ENCODE measurements at places on chromosomes 16 and 17. TPM values are rescaled to one million over a fixed set of nuclear protein-coding genes. Genes with fewer than 3 reads are reported as not detected.

GRCh38 chr17:47815106-47815918 lies 6.3 kb downstream of the OSBPL7 start:
- H3K27me3 ChIP-seq = no peaks in the 10 kb centered on the region
- H3K4me3 ChIP-seq = no peak overlapping the region
- H3K4me1 ChIP-seq = peaks cover 8% of the 10 kb centered on the region
- no peak overlapping the region for H3K27ac ChIP-seq
- H3K36me3 ChIP-seq = peaks cover 45% of the 10 kb centered on the region

DNA sequence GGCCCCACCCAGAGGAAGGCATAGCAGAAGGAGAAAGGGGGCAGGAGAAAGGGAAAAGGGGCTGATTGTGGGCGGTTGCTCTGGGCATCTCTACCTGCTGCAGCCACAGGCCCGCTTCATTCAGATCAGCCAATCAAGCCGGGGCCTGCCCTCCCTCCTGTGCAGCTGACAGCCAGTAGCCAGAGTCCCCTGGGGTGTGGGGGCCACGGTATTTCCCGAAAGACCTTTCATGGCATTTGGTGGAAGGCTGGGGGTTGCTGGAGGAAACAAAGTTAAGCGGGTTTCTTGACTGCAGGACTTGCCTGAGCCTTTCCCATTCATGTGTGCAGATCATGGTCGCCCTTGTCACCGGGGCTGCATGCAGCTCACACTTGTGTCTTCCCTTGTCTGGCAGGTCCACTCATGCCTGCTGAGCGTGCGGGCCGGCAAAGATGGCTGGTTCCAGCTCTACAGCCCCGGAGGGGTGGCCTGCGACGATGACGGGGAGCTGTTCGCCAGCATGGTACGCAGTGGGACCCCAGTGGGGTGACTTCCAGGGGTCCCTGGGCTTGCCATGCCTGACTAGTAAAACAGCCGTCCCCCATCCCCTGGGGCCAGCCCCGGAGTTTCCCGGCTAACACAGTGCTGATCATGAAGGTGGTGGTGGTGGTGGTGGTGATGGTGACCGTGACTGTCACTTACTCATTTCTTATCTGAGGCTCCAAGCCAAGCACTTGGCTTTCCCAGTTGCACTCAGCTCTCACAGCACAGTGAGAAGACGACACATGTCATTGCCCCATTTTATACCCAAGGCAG lies 82.7 kb upstream of the PLCG2 start:
- H3K27me3 ChIP-seq = no peaks in the 10 kb centered on the region
- peak overlapping the region; percentile 46 for H3K27ac ChIP-seq
- no peak for DNase-seq
- peaks cover 5% of the 10 kb centered on the region for H3K4me1 ChIP-seq
- H3K36me3 ChIP-seq = peaks cover 48% of the 10 kb centered on the region
- no peak overlapping the region for H3K4me3 ChIP-seq

- no peaks in the 10 kb centered on the region for H3K36me3 ChIP-seq
- H3K27me3 ChIP-seq = peaks cover 2% of the 10 kb centered on the region
- no peak overlapping the region for H3K27ac ChIP-seq
- no peak overlapping the region for H3K4me3 ChIP-seq
Observed at GRCh38 chr17:2580151-2580550, 13.3 kb upstream of the PAFAH1B1 start.

- peaks cover 63% of the 10 kb centered on the region for H3K36me3 ChIP-seq
- H3K4me1 ChIP-seq = peaks cover 37% of the 10 kb centered on the region
- H3K27ac ChIP-seq = no peak overlapping the region
- DNase-seq = no peak
- no peaks in the 10 kb centered on the region for H3K27me3 ChIP-seq
Observed at GRCh38 chr17:17151055-17151454, 55.1 kb downstream of the PLD6 start.

- H3K27ac ChIP-seq = no peak overlapping the region
- no peaks in the 10 kb centered on the region for H3K4me1 ChIP-seq
- H3K4me3 ChIP-seq = no peak overlapping the region
- peak; percentile 24 for DNase-seq
Observed at GRCh38 chr16:1048442-1049112, 24.0 kb upstream of the SSTR5 start.

- no peaks in the 10 kb centered on the region for H3K27me3 ChIP-seq
- peak overlapping the region; percentile 46 for H3K27ac ChIP-seq
- H3K36me3 ChIP-seq = no peaks in the 10 kb centered on the region
- peaks cover 67% of the 10 kb centered on the region for H3K4me1 ChIP-seq
- H3K4me3 ChIP-seq = no peak overlapping the region
Observed at GRCh38 chr17:83196973-83197880, 117.8 kb downstream of the METRNL start.

- H3K4me1 ChIP-seq = peaks cover 33% of the 10 kb centered on the region
- peaks cover 2% of the 10 kb centered on the region for H3K36me3 ChIP-seq
- H3K27ac ChIP-seq = no peak overlapping the region
- no peak overlapping the region for H3K4me3 ChIP-seq
- DNase-seq = no peak
Observed at GRCh38 chr16:73033271-73033998, 14.5 kb downstream of the ZFHX3 start.

Gene C16orf46
- not detected for total RNA-seq

Gene CTRB2
- total RNA-seq = not detected

Gene TBC1D3H
- not detected for total RNA-seq

Gene SETD1A
- 28.4 TPM for total RNA-seq

Measured in activated CD8-positive, alpha-beta T cell treated with anti-CD3 and anti-CD28 coated beads, Interleukin-2, amount 10 ng/mL, durations not matched to agents 7 days and 5 days (primary cell).